NCI-H446 treated with DMSO at 0.1 percent for 48 hours (cell line): ENCODE measurements at places on chromosomes 5 and 9.

DNA sequence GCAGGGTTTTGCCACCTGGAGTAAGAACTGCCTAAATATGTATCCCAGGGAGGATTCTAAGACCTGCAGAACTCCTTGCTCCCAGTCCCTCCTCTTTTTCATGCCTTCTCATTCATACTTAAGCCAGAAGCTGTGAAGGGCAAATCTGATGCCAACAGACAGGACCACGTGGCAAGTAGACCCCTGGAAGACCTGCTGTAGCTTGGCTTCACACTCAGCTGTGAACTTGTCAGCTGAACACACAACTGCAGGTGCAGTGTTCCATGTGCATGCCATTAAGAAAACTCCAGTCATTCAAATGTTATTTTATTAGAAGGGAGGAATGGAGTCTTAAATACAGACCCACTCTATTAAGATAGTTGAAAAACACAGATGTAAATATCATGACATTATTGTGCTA lies 79.3 kb upstream of the AGXT2 start:
- no peak for DNase-seq

GRCh38 chr9:94826044-94826443 lies 99.5 kb downstream of the AOPEP start:
- DNase-seq = no peak

DNA sequence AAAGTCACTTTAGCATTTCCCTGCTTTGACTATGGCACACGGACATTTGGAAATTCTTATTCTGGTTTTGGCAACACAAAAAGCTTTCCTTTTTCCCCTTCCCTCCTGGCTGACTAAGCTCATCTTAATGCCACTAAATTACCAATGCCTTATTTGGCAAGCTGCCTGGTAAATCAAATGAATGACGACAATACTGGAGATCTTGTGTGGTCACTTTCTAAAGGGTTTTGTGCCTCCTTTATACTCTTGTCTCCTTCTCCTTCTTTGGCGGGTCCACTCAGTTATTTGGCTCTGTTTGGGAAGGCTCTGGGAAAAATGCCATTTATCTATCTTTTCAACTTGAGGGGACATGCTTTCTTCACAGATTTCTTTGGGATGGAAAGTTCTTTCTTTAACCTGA lies 34.9 kb downstream of the SH3GL2 start:
- peak; percentile 87 for DNase-seq

DNA sequence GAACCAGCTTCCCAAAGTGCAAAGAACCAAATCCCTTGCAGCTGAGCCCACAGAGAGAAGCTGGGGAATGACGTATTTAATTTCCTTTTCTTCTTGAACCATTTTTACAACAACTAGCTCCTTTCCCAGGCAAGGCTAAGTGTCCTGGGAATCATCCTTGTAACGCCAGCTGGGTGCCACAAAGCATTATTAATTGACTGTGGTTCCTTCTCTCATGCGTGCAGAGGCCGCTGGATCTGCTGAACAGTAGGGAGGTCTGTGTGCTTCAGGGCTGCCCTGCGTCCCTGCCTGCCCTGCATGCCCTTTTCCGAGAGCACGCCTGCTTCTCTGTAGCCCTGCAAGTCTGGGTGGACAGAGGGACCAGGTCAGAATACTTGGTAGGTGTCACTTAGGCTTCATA lies 124.1 kb upstream of the OTULINL start:
- DNase-seq = no peak

GRCh38 chr9:77316058-77316457 lies 138.7 kb downstream of the VPS13A start:
- no peak for DNase-seq

GRCh38 chr9:134922932-134923240 lies 5.2 kb upstream of the FCN1 start:
- DNase-seq = no peak

- no peak for DNase-seq
Observed at GRCh38 chr5:62701036-62701435, 122.4 kb downstream of the LRRC70 start.

DNA sequence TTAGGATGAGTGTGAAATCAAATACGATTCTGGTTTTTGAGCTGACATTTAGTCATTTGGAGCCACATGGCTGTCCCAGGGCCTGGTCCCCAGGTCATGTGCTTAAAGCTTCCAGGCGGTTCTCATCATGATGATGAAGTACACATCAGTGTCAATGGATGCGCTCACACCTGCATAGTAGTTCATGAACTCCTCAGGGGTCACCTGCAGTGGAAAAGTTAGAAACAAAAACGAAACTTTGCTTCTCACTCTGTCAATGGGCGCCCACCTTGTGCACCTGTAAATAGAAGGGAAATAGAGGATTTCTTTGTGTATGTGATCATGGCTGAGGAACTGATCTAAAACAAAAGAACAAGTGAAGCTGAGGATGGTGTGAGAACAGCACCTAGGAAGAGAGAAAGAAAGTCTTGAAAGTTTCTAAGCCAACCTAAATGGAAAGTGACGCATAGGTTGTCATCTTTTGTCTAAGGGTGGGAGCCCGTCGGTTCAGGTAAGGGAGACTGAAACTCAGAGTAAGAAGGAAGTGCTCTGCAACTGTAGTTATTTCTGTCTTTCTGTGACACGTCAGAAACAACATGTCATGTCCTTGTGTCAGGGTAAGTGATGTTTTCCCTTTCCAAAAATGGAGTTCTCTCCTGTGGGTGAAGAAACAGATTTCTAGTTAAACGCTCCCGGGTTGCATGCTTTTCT lies 33.8 kb downstream of the CAPSL start:
- no peak for DNase-seq

DNA sequence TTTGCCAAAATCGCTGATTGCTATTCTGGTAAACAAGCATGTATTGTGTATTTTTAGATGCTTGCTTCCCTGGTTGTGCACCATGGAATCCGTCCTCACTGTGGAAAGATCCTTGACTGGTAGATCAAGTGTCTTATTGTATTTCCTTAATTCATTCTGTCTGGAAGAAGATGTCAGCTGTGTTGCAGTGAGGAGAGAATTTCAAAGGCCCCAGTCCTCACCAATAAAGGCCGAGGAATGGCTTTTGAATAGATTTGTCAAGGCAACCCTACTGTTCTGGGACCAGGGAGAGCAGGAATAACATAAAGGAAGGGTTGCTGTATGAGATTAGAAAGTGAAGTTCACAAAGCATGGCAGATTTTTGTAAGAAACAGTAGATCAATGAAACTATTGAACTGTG lies 36.2 kb upstream of the POU5F2 start:
- no peak for DNase-seq
